ENCODE measurements at places on chromosomes 6 and 20.

GRCh38 chr6:152529369-152529768 is 107.8 kb downstream of the SYNE1 start:
- no peak for DNase-seq

GRCh38 chr6:168315596-168315995 is 4.0 kb downstream of the DACT2 start:
- no peak for DNase-seq

- DNase-seq: no peak
Measured at GRCh38 chr6:139129284-139129683, 5.6 kb upstream of the HECA start.

DNA sequence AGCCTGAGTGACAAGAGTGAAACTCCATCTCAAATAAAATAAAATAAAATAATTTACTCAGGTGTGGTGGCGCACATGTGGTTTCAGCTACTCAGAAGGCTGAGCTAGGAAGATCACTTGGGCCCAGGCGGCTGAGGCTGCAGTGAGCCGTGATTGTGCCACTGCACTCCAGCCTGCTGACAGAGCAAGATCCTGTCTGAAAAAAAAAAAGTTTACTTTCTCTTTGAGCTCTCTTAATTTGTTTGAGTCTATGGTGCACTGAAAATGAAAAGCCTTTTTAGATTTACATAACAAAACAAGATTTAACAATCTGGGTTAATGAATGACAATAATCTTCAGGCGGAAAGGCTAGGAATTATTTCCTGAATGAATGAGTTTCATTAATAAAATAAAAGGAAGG is 23.3 kb upstream of the NHSL1 start:
- DNase-seq: no peak

GRCh38 chr6:85580118-85580877 is 13.4 kb downstream of the SNX14 start:
- no peak for DNase-seq

DNA sequence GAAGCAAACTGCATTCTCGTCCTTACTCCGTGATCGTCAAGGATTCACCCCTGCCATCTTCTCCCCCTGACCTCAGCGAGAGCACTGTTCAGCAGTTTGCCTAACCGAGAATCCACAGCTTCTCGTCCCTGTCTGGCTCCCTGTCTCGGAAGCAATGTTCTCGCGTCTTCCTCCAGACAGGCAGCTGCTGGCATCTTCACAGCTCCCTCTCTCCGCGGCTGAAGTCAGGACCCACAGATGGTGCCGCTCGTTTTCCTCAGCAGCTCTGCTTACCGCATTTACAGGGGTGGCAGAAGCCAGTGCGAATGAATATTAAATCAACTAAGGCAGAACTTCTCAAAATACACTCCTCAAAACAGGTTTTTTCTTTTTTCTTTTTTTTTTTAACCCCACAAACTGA is 18.9 kb upstream of the SLC22A2 start:
- no peak for DNase-seq

DNA sequence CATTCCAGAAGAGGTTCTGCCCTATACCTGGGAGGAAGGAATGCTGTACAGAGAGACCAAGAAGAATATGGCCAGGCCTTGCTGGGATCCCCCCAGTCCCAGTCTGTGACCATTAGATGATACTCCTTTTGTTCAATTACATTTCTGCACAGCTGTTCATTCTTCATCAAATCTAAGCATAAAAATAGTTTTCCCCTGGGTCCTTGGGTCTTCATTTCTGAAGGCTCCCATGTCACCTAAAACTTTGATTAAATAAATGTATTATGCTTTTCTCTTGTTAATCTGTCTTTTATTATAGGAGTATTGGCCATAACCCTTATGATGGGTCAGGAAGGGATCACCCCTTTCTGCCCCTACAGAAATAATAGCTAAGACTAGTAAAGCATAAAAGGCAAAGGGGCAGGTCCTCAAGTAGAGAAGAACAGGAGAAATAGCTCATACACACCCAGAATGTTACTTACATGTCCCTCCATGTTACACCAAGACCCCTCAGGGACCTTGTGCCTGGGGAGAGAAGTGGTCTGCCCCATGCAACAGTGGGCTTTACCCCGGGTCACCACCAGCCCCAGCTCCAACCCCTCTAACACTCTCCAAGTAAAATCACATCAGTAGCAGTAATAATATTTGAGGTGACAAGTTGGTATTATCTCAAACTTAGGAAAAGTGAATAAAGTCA is 2.1 kb upstream of the LTA start:
- no peak for DNase-seq

- DNase-seq: no peak
Measured at GRCh38 chr20:31829731-31830130, 10.6 kb downstream of the MYLK2 start.

DNA sequence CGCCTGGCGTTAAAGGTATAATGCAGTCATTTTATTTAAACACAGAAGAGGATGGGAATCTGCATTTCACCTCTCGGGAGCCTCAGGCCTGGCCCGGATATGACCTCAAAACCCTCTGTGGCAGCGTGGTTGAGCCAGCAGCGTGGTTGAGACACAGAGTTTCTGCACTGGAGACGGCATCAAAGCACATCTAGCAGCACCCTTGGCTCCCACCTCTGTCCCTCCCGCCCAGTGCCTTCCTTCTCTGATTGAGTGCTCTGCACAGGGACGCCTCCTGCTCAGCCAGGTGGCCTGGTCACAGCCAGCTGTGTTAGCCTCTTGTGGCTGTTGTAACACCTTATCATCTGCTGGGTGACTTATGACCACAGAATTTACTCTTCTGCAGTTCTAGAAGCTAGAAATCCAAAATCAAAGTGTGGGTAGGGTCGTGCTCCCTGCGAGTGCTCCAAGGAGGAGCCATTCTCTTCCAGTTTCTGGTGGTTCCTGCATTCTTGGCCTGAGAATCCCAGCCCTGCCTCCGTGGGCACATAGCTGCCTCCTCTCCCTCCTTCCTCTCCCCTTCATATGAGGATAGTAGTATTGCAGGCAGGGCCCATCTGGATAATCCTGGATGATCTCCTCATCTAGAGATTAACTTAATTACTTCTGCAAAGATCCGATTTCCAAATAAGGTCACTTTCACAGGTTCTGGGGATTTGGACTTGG is 156.7 kb downstream of the SYCP2 start:
- no peak for DNase-seq

- no peak for DNase-seq
Measured at GRCh38 chr20:31684153-31685015, 38.3 kb downstream of the BCL2L1 start.

DNA sequence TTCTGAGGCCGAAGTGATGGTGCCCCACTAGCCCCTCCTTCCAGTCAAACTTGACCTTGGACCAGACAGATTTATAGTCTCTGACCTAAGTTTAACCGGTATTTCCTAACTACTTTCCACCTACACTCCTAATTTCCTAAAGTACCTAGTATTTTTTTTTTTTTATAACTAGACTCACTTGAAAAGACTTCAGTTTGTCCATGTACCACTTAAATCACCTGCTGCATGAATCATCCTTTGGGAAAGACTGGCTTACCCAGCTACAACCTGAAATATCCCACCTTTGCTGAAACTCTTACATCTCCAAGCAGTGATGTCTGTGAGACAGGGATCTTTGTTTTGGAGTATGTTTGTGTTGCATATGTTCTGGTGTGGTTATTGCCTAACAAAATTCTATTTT is 71.1 kb downstream of the ZDHHC14 start:
- no peak for DNase-seq

All from heart right ventricle (tissue), 16 donors.